ENCODE measurements at places on chromosomes 7 and 10.

DNA sequence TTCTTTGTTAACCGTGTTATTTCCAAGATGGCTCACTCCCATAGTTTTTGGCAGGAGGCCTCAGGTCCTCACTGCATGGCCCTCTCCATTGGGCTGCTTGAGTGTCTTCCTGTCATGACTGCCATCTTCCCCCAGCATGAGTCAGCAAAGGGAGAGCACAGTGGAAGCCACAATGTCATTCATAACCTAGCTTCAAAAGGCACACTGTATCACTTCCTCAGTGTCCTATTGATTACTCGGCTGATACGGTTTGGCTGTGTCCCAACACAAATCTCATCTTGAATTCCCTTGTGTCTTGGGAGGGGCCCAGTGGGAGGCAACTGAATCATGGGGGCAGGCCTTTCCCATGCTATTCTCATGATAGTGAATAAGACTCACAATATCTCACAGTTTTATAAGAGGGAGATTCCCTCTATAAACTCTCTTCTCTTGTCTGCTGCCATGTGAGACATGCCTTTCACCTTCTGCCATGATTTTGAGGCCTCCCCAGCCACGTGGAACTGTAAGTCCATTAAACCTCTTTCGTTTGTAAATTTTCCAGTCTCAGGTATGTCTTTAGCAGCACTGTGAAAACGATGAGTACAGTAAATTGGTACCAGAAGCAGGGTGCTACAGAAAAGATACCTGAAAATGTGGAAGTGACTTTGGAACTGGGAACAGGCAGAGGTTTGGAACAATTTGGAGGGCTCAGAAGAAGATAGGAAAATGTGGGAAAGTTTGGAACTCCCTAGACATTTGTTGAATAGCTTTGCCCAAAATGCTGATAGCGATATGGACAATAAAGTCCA, 106.5 kb downstream of the PRLHR start:
- no peak for DNase-seq

- no peak for DNase-seq
Measured at GRCh38 chr7:80529362-80529761, 17.5 kb upstream of the GNAT3 start.

DNA sequence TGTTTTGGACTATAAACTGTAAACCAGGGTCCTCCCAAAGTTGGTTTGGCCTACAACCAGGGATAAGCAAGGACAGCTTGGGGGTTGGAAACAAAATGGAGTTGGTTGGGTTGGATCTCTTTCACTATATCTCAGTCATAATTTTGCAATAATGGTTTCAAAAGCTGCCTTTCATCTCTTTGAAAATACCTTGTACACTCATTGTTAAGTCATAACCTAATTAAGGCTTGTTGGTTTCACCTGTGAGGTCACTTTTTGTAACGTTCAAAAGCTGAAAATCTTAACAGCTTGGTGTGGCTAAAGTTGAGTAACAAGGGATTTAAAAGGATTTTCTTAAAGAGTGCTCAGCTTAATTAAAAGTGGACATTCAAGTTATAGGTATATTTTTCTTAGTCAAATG, 476.1 kb downstream of the IPMK start:
- no peak for DNase-seq

DNA sequence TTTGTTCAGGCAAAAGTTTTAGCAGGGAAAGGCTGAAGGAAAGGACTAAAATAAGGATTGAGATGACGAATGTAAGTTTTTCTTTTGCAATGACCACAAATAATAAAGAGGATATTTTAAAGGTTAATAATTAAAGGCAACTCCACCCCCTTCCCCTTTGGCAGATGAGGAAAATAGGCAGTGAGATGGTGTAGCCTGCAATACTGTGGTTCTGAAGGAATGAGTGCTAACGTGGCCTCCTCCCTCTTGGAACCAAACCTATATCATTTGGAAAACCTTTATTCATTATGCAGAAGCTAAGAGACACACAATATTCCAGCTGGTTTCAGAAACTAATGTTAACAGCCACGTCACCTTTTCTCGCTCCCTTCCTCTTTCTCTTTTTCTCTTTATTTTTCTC, 70.9 kb upstream of the COL1A2 start:
- DNase-seq = no peak

DNA sequence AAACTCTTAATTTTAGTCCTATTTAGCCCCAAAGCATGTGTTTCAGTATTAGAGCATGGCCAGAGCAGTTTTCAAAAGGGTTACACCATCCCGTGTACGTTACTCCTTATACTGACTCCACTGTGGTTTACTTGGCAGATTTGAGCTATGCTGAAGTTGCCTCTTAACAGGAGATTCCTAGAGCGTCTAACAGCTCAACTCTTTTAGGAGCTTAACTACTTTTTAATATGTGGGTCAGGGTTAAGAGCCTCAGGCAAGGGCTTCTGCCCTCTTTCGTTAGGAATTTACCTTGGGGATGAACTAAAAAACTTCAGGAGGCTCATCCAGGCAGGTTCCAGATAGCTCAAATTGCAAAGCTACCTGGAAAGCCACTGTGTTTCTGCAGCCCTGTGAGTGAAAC, 674.8 kb upstream of the C7orf33 start:
- DNase-seq = no peak

- DNase-seq = no peak
Measured at GRCh38 chr7:64916-65341, 127.4 kb upstream of the FAM20C start.

Data from activated T-cell treated with anti-CD3 and anti-CD28 coated beads for 48 hours (primary cell).